ENCODE measurements at places on chromosomes 5 and 9. TPM values are rescaled to one million over a fixed set of nuclear protein-coding genes. Genes with fewer than 3 reads are reported as not detected.

DNA sequence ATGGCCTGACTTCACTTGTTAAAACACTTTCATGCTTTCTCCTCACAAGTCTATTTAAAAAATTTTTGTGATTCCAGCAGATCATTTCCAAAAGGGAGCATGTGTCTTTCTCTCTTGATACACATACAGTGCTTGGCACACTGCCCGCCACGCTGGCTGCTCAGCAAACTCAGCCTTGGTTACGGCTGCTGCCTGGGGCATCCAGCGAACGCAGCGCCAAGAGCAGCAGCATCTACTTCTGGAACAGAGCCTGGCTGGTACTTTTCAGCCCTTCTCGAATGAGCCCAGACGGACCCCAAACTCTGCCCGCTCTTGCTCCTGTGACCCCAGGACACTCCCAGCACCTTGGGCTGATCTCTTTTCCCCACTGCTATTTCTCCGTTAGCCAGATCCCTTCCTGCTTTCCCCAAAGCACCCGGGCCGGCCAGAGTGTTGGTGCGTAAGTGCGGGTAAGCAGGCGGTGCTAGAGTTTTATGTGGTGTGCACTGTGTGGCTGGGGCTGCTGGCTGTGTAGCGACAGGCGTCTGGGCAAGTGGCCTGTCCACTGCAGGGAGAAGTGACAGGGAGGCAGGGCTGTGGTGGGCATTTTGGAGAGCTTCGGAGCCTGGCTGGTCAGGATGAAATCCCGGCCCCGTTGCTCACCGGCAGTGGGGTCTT lies 73.2 kb downstream of the SH3PXD2B start:
- peak; percentile 32 for DNase-seq

DNA sequence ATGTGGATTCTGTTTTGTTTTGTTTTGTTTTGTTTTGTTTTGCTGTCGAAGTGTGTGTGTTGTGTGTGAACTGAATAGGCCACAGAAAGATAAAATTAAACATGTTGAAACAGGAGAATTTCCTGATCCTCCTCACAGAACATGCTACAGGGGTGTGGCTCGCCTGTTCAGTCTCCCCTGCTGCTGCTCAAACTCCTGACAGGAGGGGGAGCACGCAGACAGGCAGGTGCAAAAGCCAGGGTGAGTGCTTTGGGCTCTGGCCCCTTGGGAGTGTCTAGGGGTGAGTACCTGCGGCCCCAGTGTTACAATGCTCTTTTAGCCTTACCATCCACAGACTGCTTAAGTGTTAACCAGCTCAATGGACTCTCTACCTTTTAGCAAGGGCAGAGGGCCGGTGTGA lies 473.5 kb downstream of the MAT2B start:
- DNase-seq: no peak

The CCDC112 gene
- 10.5 TPM for total RNA-seq

GRCh38 chr5:96902876-96903275 lies 26.6 kb downstream of the ERAP2 start:
- no peak for DNase-seq

- peak; percentile 88 for DNase-seq
Observed at GRCh38 chr5:32790411-32790951, 79.4 kb downstream of the NPR3 start.

- DNase-seq: no peak
Observed at GRCh38 chr9:81073821-81074220, 615.5 kb downstream of the TLE1 start.
